ENCODE measurements at places on chromosomes 3 and 15. TPM values are rescaled to one million over a fixed set of nuclear protein-coding genes. Genes with fewer than 3 reads are reported as not detected.

The PLA2G4E gene
- total RNA-seq = 0.12 TPM

GRCh38 chr3:48404440-48405342 is 25.2 kb downstream of the PLXNB1 start:
- DNase-seq = no peak

GRCh38 chr3:71244153-71244825 is 339.2 kb downstream of the FOXP1 start:
- DNase-seq = no peak

- no peak for DNase-seq
Observed at GRCh38 chr15:73539212-73540128, 93.7 kb downstream of the NPTN start.

The TUSC7 gene
- total RNA-seq = not detected

The SLC22A14 gene
- total RNA-seq = 0.65 TPM

- no peak for DNase-seq
Observed at GRCh38 chr3:4688411-4688810, 195.3 kb downstream of the ITPR1 start.

GRCh38 chr3:39808467-39809180 is 785 bp upstream of the MYRIP start:
- no peak for DNase-seq

Data from omental fat pad (tissue), 4 donors.